ENCODE measurements at places on chromosomes 16 and 17. TPM values are rescaled to one million over a fixed set of nuclear protein-coding genes. Genes with fewer than 3 reads are reported as not detected.

AOC2 gene
- total RNA-seq: 0.38 TPM

DNA sequence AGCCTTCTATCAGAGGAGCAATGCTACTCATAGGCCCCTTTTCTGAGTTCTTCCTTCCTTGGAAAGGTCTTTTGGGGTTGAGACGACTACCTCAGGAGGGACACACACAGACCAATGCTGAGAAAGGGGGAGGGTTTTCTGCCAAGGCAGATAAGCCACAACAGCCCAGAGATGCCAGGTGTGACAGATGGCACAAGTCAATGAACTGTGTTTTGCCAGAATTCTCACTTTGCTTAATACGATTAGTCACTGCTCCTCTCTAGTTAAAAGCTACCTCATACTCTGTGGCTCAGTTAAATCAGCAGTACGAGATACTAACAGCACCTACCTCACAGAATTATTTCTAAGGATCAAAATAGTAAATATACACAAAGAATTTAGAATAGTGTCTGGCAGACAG lies 8.0 kb downstream of the BRD7 start:
- DNase-seq: peak; percentile 13

NOTUM gene
- not detected for total RNA-seq

NAGS gene
- 1.5 TPM for total RNA-seq

DNA sequence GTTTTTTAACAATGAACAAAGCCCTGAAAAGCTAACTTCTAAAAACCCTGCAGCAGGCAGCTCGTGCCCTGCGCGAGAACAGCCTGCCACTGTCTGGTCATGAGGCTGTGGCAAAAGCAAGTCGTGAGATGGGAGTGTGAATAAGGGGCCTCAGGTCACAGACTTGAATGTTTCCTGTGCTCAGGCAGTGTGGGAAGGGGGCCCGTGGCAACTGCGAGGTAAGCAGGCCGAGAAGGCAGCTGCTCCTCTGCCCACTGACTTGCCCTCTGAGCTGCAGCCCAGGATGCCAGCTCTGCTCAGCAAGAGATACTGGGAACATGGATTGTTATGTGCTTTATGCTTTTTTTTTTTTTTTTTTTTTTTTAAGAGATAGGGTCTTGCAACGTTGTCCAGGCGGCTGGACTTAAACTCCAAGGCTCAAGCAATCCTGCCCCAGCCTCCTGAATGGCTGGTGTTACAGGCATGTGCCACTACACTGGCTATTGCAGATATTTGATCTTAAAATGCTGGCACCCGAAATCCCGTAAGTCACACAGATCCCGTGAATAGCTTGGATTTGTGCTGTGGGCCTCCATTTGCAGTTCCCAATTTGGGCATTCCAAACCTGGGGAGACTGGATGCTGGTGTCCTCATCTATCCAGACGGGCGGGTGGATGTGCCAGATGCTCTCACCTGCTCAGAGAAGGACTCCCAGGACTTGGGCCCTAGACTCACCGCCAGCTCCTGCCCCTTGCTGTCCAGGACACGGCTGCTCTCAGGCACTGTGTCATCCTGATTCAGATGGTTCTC lies 44.0 kb downstream of the UBN1 start:
- no peak for DNase-seq

CD300H gene
- total RNA-seq: not detected

ICAM2 gene
- not detected for total RNA-seq

DNA sequence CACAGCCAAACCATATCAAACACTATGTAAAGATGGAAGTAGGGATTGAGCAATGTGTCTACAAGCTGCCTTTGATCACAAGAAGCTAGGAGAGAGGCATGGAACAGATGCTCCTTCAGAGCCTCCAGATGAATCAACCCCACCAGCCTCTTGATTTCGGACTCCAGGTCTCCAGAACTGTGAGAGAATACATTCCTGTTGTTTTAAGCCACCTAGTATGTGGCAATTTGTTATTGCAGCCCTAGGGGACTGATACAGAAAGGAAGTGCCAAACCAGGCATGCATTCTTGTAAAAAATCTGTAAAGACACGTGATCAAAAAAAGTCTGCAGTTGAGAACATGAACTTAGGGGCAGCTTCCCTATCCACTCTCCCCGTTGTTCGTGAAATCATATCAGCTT lies 91.1 kb downstream of the C17orf67 start:
- no peak for DNase-seq

- DNase-seq: no peak
Observed at GRCh38 chr17:35898283-35899070, 18.3 kb upstream of the CCL5 start.

DNA sequence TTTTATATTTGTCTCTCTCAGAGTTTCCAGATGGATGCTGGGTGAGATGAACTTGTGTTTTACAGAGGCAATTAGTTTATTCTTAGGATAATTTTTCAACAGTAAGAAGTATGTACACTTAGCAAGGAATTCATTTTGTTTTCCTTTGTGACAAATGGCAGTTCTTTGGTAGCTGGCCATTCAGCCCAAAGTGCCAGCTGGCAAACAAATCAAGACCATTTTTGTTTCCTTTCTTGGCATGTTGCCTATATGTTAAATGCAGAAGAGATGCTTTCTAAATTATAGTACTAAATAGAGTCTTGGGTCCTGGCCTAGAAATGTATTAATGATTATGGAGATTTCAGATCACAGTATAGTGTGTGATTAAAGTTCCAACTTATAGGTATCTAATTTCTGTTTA lies 337.1 kb downstream of the CNTNAP4 start:
- DNase-seq: no peak

- DNase-seq: no peak
Observed at GRCh38 chr17:55689672-55690071, 33.0 kb downstream of the TMEM100 start.

SOX8 gene
- 0.14 TPM for total RNA-seq

FKBP10 gene
- total RNA-seq: 351 TPM

TANGO6 gene
- total RNA-seq: 12.3 TPM

DNA sequence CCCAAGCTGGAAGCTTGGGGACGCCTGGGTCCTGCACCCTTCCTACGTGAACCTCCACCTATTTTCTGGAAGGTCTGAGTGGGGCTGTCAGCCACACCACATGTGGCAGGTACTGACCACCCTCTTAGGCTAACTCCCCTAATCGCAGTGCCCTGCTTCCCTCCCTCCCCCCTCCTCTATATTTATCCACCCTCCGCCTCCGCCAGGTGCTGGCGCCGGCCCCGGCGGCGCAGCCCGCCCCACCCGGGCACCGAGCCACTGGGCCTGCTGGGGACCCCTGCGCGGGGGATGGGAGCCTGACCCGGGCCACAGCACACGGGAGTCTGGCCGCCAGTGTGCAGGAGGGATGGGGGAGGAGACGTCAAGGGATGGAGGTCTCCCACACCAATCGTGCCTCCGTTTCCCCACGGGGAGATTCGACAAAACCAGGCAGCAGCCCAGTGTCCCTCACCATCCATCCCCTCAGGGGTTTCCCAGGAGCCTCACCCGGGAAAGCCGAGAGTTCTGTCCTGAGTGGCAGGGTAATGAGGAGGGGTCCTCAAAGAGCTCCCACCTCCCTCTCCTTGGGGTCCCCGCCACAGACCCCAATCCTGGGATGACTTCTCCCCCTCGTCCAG lies 1.3 kb downstream of the PLEKHH3 start:
- DNase-seq: no peak

GRCh38 chr16:68447653-68448359 lies 502 bp downstream of the SMPD3 start:
- DNase-seq: no peak

DNA sequence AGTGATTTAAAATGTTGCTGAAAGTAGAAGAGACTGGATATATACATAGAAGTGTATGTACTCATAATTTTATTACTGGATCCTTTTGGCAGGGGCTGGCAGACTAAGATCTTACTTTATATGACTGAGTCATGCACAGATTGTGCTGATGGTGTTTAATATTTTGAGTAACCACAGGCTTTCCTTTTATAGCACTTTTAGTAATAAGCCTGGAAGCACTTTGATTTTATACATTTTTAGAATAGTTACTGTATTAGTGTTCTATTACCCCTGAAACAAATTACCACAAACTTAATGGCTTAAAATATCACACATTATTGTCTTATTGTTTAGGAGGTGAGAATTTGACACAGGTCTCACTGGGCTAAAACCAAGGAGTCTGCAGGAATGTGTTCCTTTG lies 113.4 kb upstream of the CDH8 start:
- DNase-seq: no peak

- peak; percentile 82 for DNase-seq
Observed at GRCh38 chr17:50218771-50219315, 17.4 kb upstream of the COL1A1 start.

DNA sequence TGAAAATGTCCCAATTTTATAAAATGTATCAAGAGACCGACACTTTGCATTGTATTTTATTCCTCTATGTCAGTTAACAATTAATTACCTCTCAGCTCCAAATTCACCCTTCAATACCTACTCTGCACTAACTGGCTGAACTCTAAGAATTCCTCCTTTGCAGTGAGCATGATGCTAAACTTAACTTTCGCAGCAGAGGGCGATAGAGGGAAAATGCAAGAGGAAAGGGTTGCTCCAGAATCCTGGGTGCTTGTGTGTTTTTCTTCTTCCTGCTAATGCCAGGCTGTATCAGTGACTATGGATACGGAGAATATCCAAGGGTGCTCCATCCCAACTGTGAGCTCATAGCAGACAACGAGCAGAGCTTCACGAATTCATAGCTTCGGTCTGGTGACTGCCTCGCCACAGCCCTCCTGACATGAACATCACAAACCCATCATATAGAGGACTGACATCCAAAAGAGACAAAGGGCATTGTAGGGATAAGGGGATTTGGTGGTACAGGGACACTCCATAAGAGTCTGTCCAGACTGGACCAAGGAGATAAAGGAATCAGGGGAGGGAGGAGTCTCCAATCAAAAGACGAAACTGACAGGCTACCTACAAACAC lies 172.9 kb downstream of the STX8 start:
- DNase-seq: peak; percentile 19

GRCh38 chr16:48479955-48480354 lies 94.7 kb upstream of the SIAH1 start:
- no peak for DNase-seq

DNA sequence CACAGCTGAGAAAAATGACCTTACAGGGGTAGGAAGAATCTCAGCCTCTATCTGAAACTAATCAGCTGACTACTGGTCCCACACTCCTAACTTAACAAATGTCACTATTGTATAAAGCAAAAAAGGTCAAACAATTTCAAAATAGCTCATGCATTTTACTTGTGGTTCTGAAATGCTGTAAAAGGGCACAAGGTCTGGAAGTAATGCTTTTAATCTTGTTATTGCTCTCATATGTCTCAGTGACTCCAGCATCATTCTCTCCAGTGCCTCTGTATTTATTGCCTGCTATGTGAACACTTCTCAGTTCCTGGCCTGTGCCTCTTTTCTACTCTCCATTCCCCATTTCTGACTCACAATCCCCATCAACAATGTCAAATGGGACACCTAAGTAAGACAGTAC lies 937.7 kb downstream of the CDH11 start:
- DNase-seq: no peak

BAIAP3 gene
- 4.5 TPM for total RNA-seq

GRCh38 chr16:81350306-81350615 lies 35.5 kb downstream of the GAN start:
- DNase-seq: no peak

TMEM220 gene
- 1.4 TPM for total RNA-seq

DNA sequence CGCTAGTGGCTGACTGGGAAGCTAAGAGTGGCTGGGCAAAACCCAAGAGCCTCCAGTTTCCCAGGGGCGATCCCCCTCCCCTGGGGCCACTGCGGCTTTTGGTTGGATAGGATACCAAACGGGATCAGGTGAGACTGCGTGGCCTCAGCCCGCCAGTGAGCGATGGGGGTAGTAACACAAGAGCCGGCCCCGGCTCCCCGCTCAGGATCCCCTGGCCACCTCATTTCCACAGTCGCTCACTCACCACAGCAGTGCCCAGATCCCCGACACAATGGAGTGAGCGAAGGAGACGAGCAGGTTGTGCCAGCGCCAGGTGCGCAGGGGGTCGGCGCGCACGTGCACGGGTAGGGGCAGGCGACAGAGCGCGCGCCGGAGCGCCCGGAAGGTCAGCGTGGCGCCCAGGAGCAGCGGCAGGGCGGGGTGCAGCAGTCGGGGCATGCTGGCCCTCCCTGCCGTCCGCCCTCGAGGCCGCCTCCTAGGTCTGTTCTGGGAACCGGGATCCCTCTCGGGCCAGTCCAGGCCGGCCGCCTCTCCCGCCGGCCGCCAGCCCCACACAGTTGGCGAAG lies 290 bp downstream of the TLCD1 start:
- peak; percentile 81 for DNase-seq

GRCh38 chr16:82439678-82440293 lies 187.0 kb upstream of the CDH13 start:
- no peak for DNase-seq
